RKO (cell line): ENCODE measurements at places on chromosomes 11 and 22.

DNA sequence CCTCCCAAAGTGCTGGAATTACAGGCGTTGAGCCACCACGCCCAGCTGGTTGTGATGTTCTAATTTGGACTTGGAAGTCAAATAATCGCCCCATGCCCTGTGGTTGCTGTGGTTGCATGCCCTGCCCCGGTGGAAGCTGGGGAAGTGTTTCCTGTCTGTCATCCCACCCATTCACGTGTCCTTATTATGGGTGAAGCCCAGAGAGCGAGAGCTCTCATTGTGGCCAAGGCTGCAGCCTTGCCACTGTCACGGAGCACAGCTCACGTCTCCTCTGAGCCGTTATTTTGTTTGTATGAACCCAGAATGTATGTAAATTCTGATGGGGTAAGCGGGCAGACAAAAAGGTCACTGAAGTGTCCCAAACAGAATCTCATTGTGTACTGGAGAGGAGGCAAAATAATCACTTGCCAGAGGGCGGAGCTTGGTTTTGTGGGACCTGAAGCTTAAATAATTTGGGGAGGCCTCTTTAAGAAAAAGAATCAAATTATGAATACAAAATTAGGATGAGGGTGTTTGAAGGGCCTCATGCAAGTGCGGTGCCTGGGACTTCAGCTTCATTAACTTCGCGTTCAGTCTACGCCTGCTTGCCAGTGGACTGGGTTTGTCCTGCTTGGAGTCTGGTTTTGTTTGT is 25.8 kb upstream of the TREH start:
- DNase-seq, result no peak

DNA sequence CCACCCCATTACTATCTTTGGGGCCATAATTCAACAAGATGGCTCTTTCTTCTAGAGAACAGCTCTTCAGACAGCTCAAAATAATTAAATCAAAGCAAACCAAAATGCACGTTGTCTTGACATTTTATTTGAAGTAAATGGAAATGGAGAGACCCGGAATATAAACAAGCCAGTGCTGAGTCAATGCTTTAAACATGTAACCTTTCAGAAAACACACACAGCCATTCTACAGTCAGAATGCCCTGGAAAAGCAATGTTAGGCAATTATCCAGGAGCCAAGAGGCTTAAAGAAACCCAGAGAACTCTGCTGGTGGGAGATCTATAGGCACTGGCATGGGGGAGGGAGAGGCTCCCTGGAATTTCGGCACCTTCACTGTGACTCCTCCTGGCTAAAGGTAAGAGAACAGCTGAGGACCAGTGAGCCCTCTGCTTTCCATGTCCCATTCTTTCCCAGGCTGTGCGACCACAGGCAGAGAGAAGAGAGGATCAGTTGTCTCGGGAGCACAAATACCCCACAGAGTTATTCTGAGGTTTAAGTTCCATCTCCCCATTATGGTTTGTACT is 254.0 kb upstream of the CCDC90B start:
- DNase-seq, result no peak

DNA sequence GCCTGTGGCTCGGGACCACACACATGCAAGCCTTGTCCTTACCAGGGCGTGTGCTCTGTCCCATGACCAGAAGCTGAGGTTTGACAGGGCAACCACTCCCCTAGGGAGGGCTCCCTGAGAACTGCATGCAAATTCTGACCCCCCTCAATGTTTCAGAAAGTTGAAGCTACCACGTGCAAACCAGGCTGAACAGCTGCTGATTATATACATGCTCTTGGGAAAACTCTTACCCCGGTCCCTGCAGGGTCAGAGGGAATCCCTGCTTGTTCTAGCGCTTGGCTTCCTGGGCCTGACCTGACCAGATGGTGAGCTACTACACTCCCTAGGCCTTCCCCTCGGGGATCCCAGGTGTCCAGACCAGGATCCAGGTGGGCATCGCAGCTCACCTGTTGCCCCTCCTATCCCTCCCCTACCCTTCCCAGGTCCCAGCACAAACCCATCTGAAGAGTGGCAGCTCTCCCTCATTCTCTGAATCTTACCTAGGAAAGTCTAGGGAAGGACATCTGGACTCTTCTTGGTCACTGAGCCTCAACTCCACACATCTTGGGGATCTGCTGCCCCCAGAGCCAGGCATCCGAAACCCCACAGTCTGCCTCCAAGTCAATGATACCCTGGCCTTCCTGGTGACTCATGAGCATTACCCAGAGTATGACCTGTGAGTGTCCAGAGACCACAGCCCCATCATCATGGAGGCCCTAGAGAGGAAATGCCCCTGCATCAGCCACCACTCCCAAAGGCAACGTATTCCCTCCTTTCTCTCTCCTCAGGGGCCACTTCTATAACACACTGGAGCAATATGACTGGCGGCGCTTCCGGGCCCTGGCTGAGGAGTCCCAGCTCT is 61.5 kb downstream of the BTG4 start:
- no peak for DNase-seq

- DNase-seq, result no peak
These were observed 25.7 kb downstream of the USP28 start for GRCh38 chr11:113849713-113850112.

- DNase-seq, result no peak
These were observed 28.8 kb downstream of the ZNF70 start for GRCh38 chr22:23722160-23722559.

DNA sequence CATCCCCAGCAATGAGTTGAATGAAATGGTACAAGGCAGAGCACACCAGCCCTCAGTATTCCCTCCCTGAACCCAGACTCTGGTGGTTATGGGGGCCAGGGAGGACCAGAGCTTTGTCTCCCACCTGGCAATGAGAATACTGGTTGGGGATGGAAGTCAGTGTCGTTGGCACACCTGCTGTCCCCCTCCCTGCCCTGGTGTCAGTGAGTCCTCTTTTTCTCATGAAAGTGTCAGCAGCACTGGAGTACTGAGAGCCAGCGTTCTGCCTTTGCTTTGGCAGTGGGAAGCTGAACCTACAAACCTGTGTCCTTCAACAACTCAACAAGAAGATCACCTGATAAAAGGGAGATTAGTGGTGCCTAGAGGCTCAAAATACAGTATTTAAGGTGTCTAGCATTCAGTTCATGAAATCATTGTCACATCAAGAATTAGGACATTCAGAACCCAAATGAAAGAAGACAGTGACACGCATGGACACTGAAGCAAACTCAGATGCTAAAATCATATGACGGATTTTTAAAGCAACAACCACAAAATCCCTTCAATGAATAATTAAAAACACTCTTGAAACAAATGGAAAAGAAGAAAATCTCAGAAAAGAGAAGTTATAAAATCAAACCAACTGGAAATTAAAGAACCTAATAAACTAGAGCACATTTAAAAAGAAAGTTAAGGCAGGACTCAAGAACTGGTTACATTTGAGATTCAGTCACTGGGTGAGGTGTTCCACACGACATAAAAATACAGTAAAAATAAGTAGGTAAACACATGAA is 77.5 kb upstream of the VPREB1 start:
- no peak for DNase-seq

DNA sequence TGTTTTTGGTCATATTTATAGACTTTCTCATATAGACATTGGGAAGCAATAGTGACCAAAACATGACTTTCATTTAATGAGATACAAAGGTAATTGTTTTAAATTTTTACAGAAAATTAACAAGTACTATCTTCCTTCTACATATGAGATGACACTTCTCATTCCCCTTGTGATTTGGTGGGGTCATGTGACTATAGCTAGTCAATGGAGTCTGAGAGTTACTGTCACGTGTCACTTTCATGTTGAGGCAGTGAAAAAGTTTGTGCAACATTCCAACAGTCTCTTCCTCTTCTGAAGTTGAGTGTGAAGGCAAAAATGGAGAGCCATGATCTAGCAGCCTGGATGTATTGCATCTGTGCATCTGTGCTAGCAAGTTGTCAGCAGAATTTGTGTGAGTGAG is 618.3 kb upstream of the LRRC4C start:
- DNase-seq, result no peak

DNA sequence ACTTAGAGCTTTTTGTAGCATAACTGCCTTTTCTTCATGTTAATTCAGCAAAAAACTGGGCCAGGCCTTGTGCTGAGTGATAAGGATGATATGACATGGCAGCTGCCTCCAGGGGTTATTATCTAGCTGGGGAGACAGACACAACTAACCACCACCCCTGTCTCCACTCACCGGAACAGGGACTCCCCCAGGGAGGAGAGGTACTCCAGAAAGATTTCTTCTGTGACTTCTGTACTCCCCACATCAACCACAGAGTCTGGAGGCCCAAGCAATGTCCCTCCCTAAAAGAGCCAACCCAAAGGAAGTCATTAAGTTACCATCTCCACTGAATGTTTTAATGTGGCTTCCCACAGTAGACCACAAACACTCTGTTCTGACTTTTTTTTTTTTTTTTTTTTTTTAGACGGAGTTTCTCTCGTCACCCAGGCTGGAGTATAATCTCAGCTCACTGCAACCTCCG is 14.3 kb upstream of the PMM1 start:
- DNase-seq, result no peak

- no peak for DNase-seq
These were observed 5.6 kb downstream of the CSTPP1 start for GRCh38 chr11:46942172-46942571.

- DNase-seq, result no peak
These were observed 679.9 kb downstream of the KCNA4 start for GRCh38 chr11:29336727-29337575.

DNA sequence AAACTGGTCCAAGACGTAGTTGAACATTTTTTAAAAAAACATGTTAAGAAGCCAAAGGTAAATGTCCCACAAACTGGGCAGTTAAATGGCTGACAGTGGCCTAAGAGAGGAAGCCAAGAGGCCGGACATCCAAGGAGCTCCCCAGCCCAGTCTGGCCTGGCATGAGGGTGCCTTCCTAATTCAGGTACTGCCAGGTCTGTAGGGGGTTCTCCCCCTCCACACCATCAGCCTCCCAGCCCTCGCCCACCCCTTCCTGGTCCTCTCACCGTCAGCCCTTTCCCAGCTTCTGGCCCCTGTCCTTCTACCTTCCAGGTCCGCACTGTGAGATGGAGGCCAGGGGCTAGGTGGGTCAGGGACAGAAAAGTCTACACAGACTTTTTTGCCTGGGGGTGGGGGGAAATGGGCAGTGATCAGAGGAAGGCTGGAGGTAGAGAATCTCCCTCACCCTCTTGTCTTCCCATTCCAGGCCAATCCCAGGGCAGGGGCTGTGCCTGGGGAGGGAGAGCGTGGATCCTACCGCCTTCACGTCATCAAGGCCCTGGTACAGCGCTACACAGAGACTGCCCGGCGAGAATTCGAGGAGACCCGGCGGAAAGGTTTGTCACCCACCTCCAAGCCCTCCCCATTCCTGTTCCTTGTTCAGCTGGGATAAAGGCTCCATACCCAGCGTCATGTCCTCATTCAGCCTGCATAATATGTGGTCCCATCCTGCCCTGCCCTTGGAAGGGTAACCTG is 6.0 kb downstream of the ART5 start:
- DNase-seq, result no peak

- no peak for DNase-seq
These were observed 1.5 kb downstream of the LARGE1 start for GRCh38 chr22:33918676-33919365.

DNA sequence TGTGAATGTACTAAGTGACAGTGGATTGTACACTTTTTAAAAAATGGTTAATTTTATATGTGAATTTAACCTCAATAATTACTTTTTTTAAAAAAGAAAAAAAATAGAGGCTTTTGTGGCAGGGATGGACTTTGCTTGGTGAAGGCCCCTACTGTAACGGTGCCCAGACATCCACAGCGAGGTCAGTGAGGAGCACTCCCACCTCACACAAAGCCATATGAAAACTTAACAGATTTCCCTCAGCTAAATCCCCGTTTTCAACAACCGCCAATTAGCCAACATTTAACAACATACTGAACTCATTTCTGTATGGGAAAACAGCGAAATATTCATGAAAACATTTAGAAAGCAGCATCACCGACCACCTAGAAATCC is 642 bp upstream of the C11orf58 start:
- peak; percentile 40 for DNase-seq

DNA sequence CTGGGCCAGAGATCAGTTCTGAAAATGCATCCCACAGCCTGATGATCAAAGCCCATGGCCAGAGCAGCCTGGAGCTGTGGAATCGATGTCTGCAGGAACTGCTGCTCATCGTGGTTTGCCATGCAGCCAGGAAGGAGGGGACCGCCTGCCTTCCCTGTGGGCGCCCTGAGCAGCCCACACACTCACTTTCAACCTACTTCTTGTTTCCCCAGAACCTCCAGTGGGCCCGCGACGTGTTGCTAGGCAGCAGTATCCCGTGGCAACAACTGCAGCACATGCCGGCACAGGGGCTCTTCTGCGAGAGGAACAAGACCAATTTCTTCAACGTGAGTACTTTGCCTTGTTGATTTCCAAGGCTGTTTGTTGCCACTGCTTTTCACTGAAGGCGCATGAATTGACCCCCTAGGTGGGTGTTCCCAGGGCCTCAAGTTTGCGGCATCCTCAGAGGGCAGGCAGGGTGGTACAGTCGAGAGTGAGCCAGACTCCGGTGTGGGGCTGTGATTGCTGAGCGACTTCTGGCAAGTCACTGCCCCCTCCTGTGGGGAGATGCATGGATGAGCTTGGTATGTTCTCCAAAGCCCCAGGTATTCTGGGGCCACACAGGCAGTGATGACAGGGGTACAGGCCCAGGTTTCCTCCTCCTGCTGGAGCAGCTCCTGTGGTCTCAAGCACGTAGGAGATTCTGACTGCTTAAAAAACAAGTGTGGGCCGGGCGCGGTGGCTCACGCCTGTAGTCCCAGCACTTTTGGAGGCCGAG is 47.0 kb upstream of the SUSD2 start:
- DNase-seq, result no peak

GRCh38 chr11:36605221-36606216 is 7.5 kb upstream of the RAG2 start:
- no peak for DNase-seq

DNA sequence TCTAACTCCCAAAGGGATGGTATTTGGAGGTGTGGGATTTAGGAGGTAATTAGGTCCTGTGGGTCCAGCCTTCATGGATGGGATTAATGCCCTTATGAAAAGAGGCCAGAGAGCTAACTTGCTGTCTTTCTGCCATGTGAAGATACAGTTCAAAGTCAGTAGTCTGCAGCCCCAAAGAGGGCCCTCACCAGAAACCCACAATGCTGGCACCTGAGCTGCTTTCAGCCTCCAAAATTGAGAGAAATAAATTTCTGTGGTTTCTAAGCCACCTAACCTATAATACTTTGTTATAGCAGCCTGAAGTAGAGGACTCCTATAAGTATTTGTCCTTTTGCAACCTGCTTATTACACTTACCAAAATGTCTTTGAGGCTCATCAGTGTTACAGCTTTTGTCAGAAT is 16.2 kb downstream of the ATM start:
- no peak for DNase-seq

DNA sequence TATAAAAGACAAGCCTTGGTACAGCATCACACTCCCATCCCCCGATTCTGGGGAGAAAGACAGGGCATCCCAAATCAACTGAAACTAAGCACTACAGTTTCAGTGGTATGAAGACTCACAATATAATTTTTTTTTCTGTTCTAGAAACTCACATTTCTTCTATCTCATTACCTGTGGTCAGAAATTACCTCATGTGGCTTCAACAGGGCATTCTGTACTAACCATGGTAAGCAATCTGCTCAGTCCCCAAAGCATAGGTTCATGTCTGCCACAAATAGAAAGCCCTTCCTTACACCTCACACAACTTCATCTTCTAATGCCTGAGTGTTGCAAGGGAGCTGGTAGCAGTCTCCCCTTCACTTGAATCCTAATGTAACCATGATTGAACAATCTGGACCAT is 147.4 kb upstream of the POU2AF2 start:
- no peak for DNase-seq

GRCh38 chr22:20522134-20523004 is 15.0 kb downstream of the MED15 start:
- no peak for DNase-seq
